Stimulated activated CD8-positive, alpha-beta memory T cell treated with anti-CD3 and anti-CD28 coated beads, Interleukin-15, amount 100 ng/mL, for 1 hour (primary cell): ENCODE measurements at places on chromosomes 16 and 17.

DNA sequence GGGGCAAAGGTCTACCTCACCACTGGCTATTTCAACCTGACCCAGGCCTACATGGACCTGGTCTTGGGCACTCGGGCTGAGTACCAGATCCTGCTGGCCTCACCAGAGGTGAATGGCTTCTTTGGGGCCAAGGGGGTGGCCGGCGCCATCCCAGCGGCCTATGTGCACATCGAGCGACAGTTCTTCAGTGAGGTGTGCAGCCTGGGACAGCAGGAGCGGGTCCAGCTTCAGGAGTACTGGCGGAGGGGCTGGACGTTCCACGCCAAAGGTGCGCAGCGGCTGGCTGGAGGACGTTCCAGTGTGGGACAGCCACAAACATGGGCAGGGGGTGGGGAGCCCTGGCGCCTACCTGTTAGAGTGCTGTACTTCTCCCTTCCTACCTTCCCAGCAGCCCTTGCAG lies 25.4 kb downstream of the PGS1 start:
- no peak for DNase-seq

DNA sequence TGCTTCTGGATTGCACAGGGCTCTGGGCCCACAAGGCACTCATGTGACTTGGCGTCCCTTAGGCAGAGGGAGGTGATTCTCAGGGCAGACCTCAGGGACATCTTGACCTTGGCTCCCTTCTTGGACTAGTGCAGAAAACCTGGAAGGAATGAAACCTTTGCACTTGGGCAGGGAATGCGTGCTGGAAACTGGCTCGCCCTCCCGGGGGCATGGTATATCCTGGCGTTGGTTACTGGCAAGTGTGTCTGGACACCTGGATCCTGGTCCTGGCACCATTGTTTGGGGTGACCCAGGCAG lies 63.5 kb upstream of the LGALS9 start:
- DNase-seq: no peak

GRCh38 chr16:85285681-85286065 lies 173.4 kb upstream of the CIBAR2 start:
- no peak for DNase-seq

DNA sequence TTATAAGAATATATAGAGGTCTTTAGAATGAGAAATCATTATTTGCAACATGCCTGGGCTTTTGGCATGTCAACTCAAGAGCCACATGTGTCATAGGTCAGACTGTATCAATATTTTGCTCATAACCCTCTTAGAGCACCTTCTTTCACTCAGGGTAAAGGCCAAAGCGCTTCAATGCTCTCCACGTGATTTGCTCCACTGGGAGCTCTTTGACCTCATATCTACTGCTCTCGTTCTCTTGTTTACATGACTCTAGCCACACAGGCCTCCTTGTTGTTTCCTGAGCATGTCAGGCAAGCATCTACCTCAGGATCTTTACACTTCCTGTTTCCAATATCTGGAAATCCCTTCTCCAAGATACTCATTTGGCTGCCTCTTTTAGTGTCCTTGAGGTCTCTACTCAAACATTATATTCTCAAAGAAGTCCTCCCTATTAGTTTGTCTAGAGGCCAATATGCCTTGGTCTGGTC lies 148.4 kb downstream of the TOX3 start:
- DNase-seq: no peak

- no peak for DNase-seq
Measured at GRCh38 chr17:47145351-47145750, 43.7 kb downstream of the CDC27 start.

DNA sequence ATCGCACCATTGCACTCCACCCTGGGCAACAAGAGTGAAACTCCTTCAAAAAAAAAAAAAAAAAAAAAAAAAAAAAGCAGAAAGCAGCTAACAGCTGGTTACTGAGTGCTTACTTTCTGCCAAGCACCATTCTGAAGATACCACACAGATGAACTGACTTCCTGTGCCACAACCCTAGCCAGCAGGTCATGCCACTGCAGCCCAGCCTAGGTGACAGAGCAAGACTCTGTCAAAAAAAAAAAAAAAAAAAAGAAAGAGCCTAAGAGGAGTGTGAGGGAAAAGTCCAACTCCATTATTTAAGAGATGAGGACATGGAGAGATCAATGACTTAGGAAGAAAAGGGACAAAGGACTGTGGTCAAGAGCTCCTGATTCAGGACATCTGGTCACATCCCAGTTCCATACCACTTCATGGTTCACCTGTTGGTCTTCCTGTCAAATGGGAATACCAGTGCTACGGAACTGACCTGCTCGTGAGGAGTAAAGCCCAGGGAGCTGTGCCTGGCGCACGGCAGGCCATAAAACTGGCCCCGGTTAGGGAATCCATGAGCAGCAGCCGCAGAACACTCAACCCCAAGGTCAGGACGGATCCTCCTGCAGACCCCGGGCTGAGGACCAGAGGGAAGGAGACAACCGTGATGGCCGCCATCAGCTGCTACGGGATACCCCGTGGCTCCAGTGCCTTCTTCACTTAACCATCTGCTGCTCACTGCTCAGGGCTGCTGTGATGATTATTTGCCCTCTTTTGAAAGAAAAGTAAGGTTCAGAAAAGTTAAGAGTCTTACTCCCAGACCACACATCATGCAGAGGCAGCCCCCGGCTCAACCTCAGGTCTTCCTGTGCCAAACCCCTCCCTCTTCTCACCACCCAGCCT lies 950 bp downstream of the KLHDC4 start:
- DNase-seq: peak; percentile 36

DNA sequence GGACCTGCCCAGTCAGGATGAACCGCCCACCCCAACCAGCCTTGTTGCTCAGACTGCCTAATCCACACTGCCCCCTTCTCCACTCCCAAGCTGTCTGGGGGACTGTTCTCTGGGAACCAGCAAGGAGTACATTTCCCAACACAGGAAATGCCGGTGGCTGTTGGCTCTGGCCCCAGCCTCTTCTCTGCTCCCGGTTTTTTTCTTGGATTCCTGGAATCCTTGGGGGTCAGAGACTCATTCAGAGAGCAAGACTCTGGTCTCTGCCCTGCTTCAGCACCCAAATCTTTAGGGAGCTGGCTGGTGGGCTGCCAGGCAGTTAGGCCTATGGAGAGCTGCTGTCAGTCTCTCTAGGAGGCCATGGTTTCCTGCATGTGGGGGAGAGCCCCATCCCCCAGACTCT lies 10.8 kb upstream of the MTMR4 start:
- DNase-seq: no peak

GRCh38 chr16:12026741-12027490 lies 50.4 kb downstream of the SNX29 start:
- DNase-seq: no peak

GRCh38 chr16:1174477-1175357 lies 21.8 kb downstream of the CACNA1H start:
- no peak for DNase-seq

- DNase-seq: no peak
Measured at GRCh38 chr17:61729690-61730268, 133.5 kb downstream of the BRIP1 start.

- no peak for DNase-seq
Measured at GRCh38 chr17:33438578-33438977, 145.5 kb upstream of the ASIC2 start.

DNA sequence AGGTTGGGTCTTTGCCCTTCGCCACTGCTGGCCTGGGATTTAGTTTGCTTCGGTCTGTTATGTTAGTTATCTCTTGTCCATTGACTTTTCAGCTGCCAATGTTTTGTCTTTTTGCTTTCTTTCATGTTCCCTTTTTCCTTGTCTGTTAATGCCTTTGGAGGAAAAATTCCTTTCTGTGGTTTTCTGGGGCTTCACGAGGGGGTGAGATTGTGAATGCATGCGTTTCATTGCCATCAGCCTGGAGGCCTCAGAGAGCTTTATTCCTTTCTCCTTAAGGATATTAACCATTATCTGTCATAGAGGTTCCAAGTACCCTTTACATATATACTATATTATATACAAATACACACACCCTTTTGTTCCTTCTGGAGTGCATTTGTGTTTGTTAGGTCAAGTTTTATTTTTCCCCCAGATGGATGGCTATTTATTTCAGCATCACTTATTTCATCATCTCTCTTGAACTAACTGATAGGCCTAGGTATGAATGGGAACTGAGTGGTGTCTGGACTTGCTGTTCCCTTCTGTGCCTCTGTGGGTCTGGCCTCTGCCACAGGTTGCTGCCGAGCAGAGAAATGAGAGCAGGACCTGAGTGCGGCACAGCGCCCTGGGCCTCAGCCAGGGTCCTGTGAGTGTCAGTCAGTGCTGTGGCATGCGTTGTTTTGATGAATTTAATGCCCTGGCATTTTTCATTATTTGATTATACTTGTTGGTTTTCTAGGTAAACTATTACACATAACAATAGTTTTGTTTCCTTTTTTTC lies 193.4 kb downstream of the LGALS9B start:
- no peak for DNase-seq

DNA sequence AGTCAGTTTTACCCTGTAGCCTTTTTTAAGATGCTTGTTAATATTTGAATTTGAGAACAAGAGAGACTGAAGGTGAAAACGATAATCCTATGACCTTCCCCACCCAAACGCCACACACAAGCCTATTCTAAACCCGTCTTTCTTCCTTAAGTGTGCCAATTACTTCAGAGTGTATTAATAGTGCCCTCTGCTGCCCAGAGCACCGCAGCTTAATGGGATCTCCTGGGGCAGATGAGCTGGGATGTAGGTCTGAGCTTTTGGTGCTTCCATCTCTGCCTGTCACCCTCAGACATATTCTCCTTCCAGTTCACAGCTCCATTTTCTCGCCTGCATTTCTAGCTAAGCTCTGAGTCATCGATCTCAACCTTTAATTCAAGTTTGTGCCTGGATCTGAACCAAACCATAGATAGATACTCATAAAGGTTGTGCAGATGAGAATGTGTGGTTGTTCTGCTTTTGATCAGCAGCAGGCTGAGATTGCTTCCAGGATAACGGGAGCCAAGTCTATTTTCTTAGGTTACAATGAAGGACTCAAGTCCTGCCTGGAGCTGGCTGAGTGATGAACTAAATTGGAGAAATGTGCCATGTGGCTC lies 46.4 kb upstream of the CDH13 start:
- no peak for DNase-seq

GRCh38 chr17:60049936-60050335 lies 28.8 kb downstream of the HEATR6 start:
- DNase-seq: no peak

DNA sequence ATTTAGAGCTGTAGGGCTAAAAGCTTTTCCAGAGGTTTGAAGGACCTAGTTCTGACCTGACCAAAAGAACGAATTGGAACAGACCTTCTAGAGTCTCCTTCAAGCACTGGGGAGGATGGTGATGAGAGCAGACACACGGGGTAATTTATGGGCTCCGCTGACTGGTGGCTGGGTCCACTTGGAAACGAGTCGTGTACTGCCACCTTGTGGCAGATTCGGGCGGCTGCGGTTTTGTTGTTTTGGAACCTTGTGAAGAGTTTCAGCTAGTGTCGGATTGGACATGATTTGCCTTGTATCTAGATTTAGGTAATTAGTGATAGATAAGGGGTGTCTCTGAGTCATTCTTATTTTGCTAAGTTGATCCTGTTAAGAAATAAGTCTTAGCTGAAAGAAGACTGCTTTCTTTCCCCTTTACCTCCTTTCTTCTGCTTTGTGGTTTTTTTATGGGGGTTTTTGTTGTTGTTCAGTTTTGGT lies 98.9 kb downstream of the AATF start:
- DNase-seq: peak; percentile 63

DNA sequence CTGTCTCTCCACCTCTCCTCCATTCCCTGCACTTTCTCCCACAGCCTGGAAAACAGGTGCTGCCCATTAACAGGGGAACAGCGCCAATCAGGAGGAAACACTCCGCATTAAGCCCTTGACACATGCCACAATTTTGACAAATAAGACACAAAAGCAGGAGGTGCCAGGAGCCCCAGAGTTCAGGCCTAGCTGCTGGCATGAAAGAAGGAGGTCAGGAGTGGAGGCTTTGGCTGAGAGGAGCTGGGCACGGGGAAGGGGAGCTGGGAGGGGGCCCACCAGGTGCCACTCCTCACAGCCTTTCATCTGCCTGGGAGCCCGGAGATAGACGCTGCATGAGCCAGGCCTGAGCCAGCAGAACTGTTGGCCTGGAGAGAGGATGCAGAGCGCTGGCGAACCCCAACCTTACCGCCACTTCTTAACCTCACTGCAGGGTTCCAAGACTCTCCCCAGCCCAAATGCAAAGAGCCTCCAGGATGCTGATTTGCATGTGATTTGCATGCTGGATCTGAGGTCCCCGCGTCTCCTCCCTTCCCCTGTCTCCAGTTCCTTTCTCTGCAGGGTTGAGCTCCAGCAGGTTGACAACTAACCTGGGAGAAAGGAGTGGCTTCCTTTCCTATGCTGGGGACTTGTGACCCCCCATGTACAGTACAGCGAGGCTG lies 139.8 kb upstream of the SDK2 start:
- no peak for DNase-seq

DNA sequence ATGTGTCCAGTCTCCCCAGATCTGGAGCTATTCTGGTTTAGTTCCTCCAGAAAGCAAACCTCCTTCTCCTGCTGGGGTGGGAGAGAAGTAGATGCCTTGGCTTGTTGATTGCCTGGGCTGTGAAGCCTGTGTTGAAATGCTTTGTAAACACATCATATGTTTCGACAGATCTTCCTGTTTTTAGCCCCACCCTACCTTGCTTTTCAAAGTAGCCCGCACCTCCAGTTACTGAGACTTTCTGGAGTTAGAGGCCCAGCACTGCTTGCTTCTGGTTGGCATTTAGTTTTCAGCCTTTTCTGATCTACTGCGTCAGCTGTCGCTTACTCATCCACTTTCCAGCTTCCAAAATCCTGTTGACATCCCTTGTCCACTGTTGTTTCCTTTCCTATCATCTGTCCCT lies 17.9 kb upstream of the NDEL1 start:
- no peak for DNase-seq

GRCh38 chr16:30018731-30019158 lies 4.3 kb upstream of the C16orf92 start:
- DNase-seq: no peak

GRCh38 chr16:50166511-50167500 lies 13.7 kb downstream of the TENT4B start:
- DNase-seq: no peak

GRCh38 chr16:2815299-2815771 lies 1.7 kb upstream of the PRSS21 start:
- no peak for DNase-seq

DNA sequence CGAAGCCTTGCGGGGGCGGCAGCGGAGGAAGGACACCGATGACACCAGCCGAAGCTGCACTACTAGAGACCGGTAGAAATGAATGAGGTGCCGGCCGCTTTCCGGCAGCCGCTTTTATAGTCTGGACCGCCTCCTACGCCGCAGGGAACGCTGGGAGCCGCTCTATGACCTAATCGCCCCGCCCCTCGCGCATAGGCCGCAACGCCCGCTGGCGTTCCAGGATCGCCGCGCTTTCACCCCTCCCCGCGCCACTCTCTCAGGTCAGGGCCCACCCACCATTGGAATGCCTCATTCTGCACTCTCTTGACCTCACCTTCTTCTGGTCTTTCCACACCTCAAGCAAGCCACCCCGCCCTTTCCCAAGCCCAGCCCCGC lies at the start of gene DDX5:
DDX5 (minus strand) TSS at position 89 of the 375 bp plus-strand sequence. CDS start 170 bp downstream, outside the sequence.
- DNase-seq: peak; percentile 95
